CD8-positive, alpha-beta memory T cell (primary cell): ENCODE measurements at places on chromosomes 1 and 21. TPM values are rescaled to one million over a fixed set of nuclear protein-coding genes. Genes with fewer than 3 reads are reported as not detected.

GRCh38 chr21:31162827-31163226 lies 124.6 kb upstream of the KRTAP19-8 start:
- no peak overlapping the region for H3K4me3 ChIP-seq
- no peak for DNase-seq
- H3K36me3 ChIP-seq = no peaks in the 10 kb centered on the region
- H3K4me1 ChIP-seq = peaks cover 94% of the 10 kb centered on the region
- H3K27me3 ChIP-seq = no peaks in the 10 kb centered on the region

DNA sequence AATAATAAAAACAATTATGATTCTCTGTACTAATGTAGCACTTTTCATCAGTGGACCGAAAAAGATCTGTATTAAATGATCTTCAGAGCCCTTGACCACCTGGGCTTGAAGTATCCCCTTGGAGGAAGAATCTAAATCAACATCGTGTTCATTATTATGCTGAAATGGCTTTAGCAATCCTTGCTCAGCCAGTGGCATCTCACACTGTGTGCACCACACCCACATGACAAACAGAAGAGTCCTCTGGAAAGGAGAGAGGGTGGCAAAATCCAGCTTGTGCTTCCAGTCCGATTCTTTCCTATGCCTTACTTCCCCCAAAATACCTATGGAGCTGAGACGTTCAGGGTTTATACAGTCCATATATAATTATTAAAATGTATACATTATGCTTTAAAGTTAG lies 318.5 kb upstream of the RUNX1 start:
- no peak overlapping the region for H3K4me3 ChIP-seq
- DNase-seq = no peak
- no peaks in the 10 kb centered on the region for H3K4me1 ChIP-seq
- no peak overlapping the region for H3K27ac ChIP-seq
- H3K27me3 ChIP-seq = no peaks in the 10 kb centered on the region

DNA sequence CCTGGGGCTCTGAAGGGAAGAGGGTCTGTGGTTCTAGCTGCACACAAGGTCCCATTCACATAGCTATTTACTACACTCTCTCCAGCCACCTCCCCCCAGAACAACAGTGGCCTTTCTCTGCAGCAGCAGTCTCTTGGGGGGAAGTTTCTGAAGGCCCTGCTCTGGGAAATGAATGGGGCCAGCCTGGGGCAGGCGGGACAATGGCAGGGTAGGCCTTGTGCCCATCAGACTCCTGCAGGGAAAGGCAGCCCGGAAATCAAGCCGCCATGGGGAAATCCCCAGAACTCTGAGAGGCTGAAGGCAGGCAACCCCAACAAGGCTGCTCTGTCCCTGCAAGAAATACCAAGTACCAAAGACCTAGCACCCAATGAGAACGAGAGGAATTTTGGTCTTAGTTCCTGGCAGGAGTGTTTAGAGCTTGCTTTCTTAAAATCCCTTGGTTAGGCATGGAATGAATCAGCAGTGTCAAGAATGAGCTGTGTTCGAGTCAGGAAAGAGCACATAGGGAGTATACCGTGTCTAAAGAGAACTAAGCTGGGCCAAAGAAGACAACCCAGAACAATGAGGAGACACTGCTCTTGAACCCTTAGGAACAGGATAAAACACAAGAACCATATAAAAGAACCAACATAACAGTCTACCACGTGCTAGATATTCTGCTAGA lies 11.3 kb downstream of the ARHGEF11 start:
- DNase-seq = no peak
- no peaks in the 10 kb centered on the region for H3K4me1 ChIP-seq
- H3K36me3 ChIP-seq = no peaks in the 10 kb centered on the region
- H3K27me3 ChIP-seq = no peaks in the 10 kb centered on the region

DNA sequence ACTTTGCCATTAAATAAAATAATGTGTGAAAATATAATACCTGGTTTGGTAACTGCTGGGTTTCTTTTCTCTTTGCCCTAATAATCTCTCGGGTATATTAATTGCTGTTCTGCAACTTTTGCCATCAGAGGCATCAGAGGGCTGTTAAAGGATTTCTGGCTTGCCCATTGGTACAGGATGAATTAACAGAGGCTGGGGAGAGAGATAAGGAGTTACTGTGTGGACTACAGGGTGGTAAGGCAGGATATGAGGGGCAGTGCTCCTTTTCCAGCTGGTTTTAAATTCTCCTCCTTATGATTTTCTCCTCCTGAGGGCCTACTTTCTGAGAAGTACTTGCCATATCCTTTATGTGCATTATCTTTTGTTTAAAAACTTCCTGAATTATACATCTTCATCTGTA lies 48.3 kb downstream of the FGGY start:
- no peaks in the 10 kb centered on the region for H3K36me3 ChIP-seq
- H3K27me3 ChIP-seq = no peaks in the 10 kb centered on the region
- no peaks in the 10 kb centered on the region for H3K4me1 ChIP-seq
- H3K27ac ChIP-seq = no peak overlapping the region
- no peak for DNase-seq

DNA sequence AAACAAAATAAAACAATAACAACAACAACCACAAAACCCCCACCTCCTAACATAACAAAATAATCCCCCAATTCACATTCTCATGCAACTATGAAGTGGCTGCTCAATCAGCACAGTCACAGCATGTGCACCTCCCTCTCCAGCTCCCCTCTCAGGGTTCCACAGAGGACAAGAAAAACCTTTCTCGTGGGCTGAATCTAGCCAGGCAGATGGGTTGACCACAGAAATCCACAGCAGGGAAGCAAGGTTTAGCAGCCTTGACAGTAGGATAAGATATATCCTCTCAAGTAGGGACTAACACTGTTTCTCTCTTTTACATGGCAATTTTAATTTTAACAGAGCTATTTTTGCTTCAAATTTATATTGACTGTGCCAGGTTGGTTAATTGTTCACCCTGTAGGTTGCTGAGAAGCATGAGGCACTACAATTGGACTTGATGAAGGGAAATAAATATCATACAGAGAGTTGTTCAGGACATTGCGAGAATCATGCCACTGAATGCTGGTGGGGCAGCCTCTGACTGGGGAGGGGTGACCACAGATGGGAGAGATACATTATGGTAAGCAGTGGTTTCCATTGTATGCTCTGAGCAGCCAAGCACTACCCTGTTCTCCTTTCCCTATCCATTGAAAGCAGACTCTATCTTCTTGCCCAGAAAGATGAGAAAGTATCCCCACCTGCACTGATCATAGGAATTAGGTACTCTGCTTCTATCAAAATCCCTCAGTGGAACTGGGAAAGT lies 535.1 kb downstream of the DPYD start:
- no peak overlapping the region for H3K27ac ChIP-seq
- DNase-seq = no peak
- no peaks in the 10 kb centered on the region for H3K4me1 ChIP-seq

- H3K4me1 ChIP-seq = no peaks in the 10 kb centered on the region
- H3K4me3 ChIP-seq = no peak overlapping the region
- DNase-seq = no peak
- no peaks in the 10 kb centered on the region for H3K36me3 ChIP-seq
- H3K27me3 ChIP-seq = no peaks in the 10 kb centered on the region
Observed at GRCh38 chr1:46646844-46647243, 21.3 kb downstream of the ATPAF1 start.

DNA sequence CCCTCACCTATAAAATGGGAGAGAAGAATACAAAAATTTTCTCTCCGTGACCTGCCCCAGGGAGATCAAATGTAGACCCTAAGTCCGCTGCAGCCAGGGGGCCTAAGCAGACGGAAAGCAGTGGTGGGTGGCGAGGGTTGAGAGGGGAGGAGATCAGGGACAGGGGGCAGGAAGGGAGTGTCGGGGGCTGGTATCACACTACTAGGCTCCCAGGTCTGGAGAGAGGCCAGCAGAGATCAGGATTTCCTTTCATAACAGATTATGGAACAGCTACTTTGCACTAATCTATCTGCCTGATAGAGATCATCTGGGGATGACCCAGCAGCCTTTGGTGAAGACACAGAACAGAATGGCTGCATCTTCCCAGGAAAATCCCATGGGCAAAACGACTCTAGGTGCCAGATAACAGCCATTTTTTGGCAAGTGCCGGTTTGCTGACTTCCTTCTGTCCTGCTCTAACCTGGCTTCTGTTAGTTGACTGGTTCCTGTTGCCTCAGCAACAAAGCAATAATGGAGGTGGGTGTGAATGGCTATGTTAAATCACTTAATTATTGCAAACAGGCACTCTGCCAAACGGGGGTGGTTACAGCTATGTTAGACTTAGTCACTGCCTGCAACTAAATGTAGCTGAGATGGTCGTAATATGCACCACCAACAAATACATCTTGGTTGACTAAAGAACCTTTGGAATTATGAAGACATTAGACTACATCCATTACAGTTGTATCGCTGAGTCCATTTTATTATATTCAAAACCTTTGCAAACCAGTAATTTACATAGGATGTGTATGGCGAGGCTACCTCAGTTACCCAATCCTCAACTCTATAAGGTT lies 30.0 kb upstream of the EPS8L3 start:
- H3K36me3 ChIP-seq = no peaks in the 10 kb centered on the region
- H3K4me1 ChIP-seq = peaks cover 83% of the 10 kb centered on the region
- H3K27ac ChIP-seq = peak overlapping the region; percentile 43
- peak; percentile 65 for DNase-seq
- H3K4me3 ChIP-seq = no peak overlapping the region
- no peaks in the 10 kb centered on the region for H3K27me3 ChIP-seq

The IL6R gene
- total RNA-seq = 2.8 TPM

The KLHDC9 gene
- total RNA-seq = 0.49 TPM

The FAM72C gene
- total RNA-seq = 5.3 TPM

The DMBX1 gene
- not detected for total RNA-seq

The GNL2 gene
- total RNA-seq = 85.3 TPM

The C1orf21 gene
- total RNA-seq = 6.8 TPM

The SMCP gene
- total RNA-seq = not detected

The FCRL2 gene
- not detected for total RNA-seq

The SAMSN1 gene
- 82.6 TPM for total RNA-seq

The ST6GALNAC3 gene
- total RNA-seq = not detected
